ENCODE measurements at places on chromosomes 2 and 18. TPM values are rescaled to one million over a fixed set of nuclear protein-coding genes. Genes with fewer than 3 reads are reported as not detected.

Gene MAP3K19
- polyA plus RNA-seq: not detected

Gene ZEB2
- 17.2 TPM for polyA plus RNA-seq

GRCh38 chr2:150479075-150479915 is 8.2 kb downstream of the RND3 start:
- H3K27me3 ChIP-seq: no peaks in the 10 kb centered on the region
- no peak for DNase-seq

- no peak for DNase-seq
- H3K27me3 ChIP-seq: no peaks in the 10 kb centered on the region
- H3K4me3 ChIP-seq: no peak overlapping the region
- no peaks in the 10 kb centered on the region for H3K4me1 ChIP-seq
- H3K36me3 ChIP-seq: no peaks in the 10 kb centered on the region
Observed at GRCh38 chr2:142874293-142874814, 3.1 kb upstream of the KYNU start.

GRCh38 chr18:78501251-78501650 is 478.4 kb upstream of the SALL3 start:
- H3K4me1 ChIP-seq: no peaks in the 10 kb centered on the region
- no peak overlapping the region for H3K27ac ChIP-seq
- H3K4me3 ChIP-seq: no peak overlapping the region

- H3K36me3 ChIP-seq: no peaks in the 10 kb centered on the region
- DNase-seq: no peak
- no peaks in the 10 kb centered on the region for H3K27me3 ChIP-seq
- peaks cover 65% of the 10 kb centered on the region for H3K4me1 ChIP-seq
Observed at GRCh38 chr18:13261661-13262357, 43.2 kb downstream of the LDLRAD4 start.

- H3K4me3 ChIP-seq: no peak overlapping the region
- no peaks in the 10 kb centered on the region for H3K36me3 ChIP-seq
- peak overlapping the region; percentile 57 for H3K27ac ChIP-seq
Observed at GRCh38 chr18:23825496-23825895, 136.2 kb downstream of the LAMA3 start.

DNA sequence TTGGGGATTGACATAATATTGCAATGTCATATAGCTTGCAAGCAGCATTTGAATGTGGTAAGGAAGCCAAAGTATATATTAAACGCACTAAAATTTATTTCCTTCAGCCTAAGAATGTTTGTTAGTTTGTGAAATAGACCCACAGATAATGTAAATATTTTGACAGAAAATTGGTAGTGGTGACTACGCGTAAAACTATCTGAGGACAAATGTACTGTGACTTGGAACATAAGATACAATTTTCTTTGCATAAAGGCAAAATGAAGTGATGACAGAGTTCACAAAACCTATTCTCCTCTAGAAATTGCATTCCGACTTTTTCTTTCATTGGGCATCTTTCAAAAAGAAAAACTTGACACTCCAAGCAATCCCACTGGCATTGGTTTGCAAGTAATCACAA is 411.1 kb upstream of the LRATD1 start:
- no peaks in the 10 kb centered on the region for H3K4me1 ChIP-seq
- no peak overlapping the region for H3K4me3 ChIP-seq
- no peak overlapping the region for H3K27ac ChIP-seq
- H3K27me3 ChIP-seq: no peaks in the 10 kb centered on the region

DNA sequence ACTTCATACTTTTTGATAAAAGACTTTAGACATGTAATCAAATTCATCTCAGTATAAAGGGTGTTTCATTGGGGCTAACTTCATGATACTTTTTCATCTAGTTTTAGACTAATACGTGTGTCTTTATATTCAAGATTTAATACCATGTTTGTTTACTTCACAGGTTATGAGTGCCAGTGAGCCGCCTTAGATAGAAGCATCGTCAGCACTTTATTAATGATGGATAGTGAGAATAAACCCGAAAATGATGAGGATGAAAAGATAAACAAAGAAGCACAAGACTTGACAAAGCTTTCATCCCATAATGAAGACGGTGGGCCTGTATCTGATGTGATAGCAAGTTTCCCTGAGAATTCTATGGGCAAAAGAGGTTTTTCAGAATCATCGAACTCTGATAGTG is 33.1 kb downstream of the ZNF407 start:
- H3K4me1 ChIP-seq: no peaks in the 10 kb centered on the region
- no peak overlapping the region for H3K4me3 ChIP-seq
- no peaks in the 10 kb centered on the region for H3K36me3 ChIP-seq
- H3K27me3 ChIP-seq: no peaks in the 10 kb centered on the region
- no peak overlapping the region for H3K27ac ChIP-seq
- DNase-seq: no peak

DNA sequence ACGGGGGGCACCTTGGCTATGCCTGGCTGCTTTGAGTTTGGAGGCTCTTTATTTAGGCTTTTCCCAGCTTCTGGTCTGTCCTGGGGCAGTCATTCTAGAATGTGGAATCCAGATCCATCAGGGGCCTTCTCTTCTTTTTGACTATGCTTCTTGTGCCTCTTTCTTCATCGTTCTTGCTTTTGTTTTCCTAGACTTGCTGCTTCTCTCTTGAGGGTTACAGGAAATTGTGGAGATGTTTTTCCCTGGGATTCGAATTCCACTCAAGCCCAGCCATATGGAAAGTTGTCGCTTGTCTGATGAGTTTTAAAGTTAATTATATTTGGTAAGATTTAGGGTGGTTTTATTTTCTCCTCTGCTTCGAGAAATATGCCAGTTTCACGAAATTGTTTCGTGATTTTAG is 2.4 kb downstream of the GLI2 start:
- no peaks in the 10 kb centered on the region for H3K36me3 ChIP-seq
- no peak for DNase-seq
- H3K27ac ChIP-seq: peak overlapping the region; percentile 76
- peaks cover 93% of the 10 kb centered on the region for H3K27me3 ChIP-seq

All from heart right ventricle (tissue), 16 donors.